Gastrocnemius medialis (tissue), 4 donors: ENCODE measurements at places on chromosomes 6 and 20.

DNA sequence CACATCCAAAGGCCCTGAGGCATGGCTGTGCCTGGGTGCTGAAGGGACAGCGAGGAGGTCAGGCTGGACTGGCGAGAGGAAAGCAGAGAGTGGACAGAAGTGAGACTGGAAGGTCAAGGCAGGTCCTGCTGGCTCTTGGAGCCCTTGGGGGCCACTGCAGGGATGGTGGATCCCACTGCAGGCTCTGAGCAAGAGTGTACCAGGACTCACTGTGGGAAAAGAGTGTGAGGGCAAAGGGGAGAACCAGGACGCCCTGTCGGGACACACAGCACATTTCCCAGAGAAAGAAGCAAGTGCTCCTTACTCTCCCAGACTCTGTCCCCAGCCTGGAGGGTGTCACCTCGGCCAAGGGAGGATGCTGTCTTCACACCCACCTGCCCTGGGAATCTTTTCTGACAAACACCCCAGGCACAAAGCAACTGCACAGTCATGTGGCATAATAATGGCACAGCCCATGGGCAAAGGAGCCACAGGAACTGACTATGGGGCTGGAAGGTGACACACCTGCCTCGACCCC lies 172.3 kb upstream of the CST7 start:
- no peak for DNase-seq

DNA sequence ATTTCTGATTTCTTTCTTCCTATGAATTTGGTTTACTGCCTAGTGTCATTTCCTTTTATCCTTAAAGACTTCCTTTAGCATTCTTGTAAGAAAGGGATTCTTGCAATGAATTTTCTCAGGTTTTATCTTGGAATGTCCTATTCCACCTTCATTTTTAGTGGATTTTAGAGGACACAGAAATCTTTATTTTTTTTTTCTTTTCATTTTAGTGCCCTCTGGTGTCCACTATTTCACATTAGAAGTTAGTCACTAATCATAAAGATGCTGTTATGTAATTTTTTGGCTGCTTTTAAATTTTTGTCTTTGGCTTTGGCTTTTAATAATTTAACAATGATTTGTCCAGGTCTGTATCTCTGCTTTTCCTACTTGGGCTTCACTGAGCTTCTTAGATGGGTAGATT lies 28.1 kb downstream of the LMBRD1 start:
- DNase-seq = no peak

- DNase-seq = no peak
Observed at GRCh38 chr20:32380745-32381144, 22.6 kb downstream of the ASXL1 start.

DNA sequence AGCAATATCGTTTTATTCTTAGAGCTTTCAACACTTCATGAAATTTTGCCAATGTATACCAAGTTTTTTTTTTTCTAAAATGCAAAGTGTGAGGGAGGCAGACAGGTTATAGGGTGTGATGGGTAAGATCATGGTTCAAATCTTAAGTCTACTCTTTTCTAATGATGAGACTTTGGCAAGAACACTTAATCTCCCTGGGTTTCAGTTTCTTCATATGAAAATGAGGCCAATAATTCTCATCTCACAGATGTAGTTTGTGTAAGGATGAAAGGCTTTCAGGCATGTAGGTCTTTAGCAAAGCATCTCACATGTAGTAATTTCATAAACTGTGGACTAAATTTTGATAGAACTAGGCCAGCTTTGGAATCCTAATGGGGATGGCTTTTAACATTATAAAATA lies 457.1 kb downstream of the QKI start:
- DNase-seq = no peak

DNA sequence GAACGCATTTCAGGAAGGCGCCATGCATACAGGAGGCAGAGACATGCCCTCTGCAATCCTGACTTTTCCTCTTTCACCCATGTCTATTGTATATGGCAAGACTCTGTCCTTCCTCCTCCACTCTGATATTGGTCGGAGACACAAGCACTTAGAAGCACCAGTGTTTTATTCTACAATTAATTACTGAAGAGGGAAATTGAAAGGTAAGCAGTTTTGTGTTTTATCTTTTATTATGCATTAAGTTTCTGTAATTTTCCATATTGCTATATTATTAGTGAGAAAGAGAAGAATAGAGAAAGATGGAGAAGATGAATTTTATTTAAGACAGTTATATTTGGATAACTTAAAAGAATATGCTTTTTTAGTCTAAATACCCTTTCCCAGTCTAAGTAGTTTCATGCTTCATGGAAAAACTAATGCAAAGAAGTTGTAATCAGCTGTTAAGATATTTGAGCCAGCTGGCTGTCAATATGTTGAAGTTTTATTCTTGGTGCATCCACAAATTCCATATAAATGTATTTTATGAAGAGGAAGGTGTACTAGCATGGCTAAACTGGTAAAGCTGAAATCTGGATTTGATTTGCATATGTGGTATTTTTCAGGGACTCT lies 13.6 kb downstream of the ARID1B start:
- DNase-seq = no peak

DNA sequence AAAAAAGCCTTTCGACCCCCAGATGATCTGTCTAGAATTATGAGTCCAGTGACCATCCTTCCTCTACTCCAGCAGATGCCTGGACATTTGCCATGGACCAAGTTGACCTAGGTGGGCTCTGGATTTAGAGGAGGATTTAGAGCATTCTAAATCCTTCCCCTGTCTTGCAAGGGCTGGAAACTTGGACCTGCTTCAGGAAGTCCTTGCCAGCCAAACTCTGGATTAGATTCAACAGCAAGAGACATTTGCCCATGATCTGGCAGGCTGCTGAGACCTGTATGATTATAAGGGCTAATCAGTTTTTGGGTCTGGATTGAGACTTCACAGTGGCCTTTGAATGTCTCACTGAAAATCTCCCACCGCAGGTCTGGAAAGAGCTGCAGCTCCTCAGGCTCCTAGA lies 13.1 kb upstream of the HDGFL1 start:
- DNase-seq = no peak

- DNase-seq = no peak
Observed at GRCh38 chr6:6646859-6647258, 58.3 kb downstream of the LY86 start.

GRCh38 chr6:142870787-142871415 lies 74.1 kb downstream of the HIVEP2 start:
- no peak for DNase-seq

DNA sequence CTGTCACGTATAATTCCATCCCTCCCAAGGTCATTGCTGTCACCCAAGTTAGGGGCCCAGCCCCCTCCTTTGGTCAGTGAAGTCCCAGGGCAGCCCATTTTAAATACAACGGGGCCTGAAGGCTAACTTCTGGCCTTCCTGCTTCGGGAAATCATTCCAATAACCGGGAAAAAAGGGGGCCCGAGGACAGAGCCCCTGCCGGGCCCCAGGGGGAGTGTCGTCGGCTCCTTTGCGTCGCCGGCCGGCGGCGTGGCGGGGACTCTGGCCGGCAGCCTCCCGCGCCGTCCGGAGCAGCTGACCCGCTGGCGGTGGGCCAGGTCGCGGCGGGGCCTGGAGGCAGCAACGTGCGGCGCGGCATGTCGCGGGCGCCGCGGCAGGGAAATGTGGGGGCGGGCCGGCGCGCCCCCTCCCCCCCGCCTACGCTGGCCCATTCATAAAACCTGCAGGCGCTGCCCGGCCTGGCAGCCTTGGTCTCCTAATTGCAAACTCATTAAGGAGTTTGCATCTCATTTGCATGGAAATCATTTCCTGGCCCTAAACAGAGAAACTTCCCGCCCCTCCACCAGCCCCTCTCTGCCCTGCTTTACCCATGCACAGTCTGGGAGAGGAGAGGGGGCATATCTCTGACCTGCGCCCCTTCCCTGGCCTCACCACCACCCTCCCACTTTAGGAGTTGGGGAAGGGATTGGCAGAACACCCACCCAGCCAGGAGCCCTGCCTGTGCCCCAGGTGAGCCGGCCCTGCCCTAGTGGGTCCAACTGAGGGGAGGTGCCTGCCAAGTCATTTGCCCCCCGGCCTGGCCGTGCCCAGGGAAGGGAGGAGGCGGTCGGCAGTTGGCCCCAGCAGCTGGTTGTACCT lies 50.7 kb downstream of the MRPL14 start:
- DNase-seq = peak; percentile 69
